Activated CD8-positive, alpha-beta memory T cell treated with anti-CD3 and anti-CD28 coated beads, Interleukin-2, amount 10 ng/mL, durations not matched to agents 7 days and 5 days (primary cell): ENCODE measurements at places on chromosomes 1 and 21. TPM values are rescaled to one million over a fixed set of nuclear protein-coding genes. Genes with fewer than 3 reads are reported as not detected.

The CD244 gene
- total RNA-seq: 34.5 TPM

The SFPQ gene
- total RNA-seq: 344 TPM

The YBX1 gene
- total RNA-seq: 731 TPM

The ANKRD35 gene
- total RNA-seq: 1.4 TPM

The ARHGAP30 gene
- 273 TPM for total RNA-seq

The FMN2 gene
- not detected for total RNA-seq

The PLEKHN1 gene
- 3.9 TPM for total RNA-seq

The IL24 gene
- not detected for total RNA-seq

The KRTAP12-4 gene
- not detected for total RNA-seq

The CCDC190 gene
- not detected for total RNA-seq
